ENCODE measurements at places on chromosomes 13 and 19. TPM values are rescaled to one million over a fixed set of nuclear protein-coding genes. Genes with fewer than 3 reads are reported as not detected.

The ZNF681 gene
- 16.8 TPM for total RNA-seq

The CYP4F2 gene
- total RNA-seq, result not detected

The ZNF701 gene
- 24.7 TPM for total RNA-seq

The FCAR gene
- total RNA-seq, result not detected

The KIR2DL1 gene
- total RNA-seq, result not detected

The PSG2 gene
- total RNA-seq, result not detected

DNA sequence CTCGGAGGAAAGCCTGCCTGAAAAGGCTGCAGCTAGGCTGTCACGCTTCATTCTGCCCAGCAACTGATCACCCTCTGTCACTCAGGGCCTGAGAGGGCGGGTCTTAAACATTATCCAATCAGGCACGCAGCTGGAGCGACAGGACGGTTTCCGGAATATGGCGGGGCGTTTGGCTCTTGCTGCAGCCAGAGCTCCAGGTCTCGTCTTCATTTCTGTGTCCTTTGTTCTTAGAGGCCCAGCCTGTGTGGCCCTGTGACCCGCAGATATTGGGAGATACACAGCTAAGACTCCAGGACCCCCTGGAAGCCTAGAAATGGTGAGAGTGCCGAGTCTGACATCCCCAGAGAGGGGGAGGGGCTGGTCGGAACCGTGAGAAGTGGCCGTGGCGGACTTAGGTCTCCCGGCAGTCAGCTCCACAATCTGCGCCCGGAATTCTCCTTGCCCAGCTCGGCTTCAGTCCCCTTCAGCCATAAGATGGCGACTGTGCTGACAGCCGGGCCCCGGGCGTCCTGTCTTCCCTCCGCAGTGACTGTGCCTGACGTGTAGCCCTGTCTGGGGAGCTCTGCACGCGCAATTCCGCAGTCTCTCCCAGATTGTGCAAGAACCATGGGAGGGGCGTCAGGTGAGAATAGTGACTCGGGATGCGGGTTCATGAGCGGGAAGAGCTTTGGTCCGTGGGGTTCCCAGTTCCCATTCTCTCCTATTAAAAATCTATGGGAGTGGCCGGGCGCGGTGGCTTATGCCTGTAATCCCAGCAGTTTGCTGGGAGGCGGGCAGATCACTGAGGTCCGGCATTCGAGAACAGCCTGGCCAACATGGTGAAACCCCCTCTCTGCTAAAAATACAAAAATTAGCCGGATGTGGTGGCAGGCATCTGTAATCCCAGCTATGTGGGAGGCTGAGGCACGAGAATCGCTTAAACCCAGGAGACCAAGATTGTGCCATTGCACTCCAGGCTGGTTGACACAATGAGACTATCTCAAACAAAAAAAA lies at the start of gene ZNF429:
Gene ZNF429, plus strand, starts transcription at position 144 of the 993 bp plus-strand sequence. Its CDS starts 170 bp downstream, at position 314.
- DNase-seq, result peak; percentile 99

DNA sequence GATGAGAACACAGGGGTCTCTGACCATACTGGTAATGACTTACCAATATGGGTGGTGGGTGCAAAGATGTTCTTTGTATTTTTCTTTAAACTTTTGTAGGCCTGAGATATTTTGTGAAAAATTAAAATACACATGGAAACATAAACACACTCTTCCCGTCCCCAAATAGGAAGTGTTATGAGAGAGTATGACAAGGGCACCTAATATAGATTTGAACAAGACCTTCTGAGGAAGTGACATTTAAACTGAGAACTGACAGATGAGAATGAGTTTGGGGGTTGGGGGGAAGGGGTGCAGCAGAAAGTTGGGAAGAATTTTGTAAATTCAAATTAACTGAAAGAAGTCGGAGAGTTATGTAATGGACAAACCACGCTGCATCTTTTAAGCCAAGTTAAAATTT lies 224.2 kb downstream of the RGCC start:
- DNase-seq, result no peak

DNA sequence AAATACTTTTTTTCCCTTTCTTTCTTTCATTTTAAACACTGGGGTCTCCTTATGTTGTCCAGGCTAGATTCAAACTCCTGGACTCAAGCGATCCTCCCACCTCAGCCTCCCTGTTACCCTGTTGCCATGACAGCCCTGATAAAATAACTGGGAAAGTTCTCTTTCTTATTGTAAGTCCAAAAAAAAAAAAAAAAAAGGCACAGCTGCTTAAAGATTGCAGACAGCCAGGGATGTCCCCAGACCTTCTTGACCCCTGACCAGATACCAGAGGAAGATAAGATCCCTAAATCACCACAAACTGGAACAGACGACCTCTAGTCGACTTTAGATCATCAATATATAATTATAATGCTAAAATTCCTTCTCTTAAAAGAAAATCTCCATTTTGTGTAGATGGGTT lies 1.1 kb upstream of the MVB12A start:
- DNase-seq, result no peak

- DNase-seq, result no peak
Observed at GRCh38 chr19:21110183-21110582, 28.2 kb downstream of the ZNF714 start.

DNA sequence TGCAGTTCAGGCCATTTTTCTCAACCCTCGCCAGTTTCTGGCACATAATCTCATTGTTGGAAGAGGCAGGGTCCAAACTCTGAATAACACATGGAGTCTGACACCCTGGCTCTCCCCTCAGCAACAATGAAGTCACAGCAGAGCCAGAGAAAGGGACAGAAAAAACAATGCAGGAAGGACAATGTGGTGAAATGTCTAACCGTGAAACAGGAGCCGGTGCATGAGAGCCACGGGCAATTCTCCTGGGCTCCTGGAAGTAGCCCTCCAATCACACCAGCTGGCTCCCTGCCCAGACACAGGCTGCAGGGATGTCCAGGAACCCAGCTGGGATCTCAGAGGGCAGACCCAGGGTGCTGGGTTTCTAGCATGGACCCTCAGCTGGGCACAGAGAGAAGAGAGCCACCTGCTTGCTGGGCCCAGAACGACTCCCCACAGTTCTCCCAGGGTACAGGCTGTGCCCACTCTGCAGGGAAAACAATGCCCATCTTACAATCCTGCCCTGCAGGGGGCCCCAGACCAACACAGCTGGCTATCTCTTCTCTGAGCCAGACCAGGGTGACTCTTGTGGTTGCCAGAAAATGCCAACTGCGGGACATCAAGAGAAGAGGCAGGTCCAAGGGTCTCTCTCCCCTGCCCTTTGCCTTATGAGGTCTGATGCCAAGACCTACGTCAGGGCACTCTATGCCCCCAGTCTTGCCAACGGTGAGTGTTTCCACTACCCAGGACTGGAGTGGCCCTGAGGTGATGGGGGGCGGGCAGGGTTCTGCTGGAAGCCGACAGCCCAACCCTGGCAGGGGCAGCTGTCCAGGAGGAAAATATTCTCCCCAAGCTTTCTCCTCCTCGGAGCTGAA lies 64.5 kb downstream of the CEBPG start:
- DNase-seq, result no peak
